ENCODE measurements at places on chromosomes 13 and 19. TPM values are rescaled to one million over a fixed set of nuclear protein-coding genes. Genes with fewer than 3 reads are reported as not detected.

GRCh38 chr19:51903192-51903591, 1.6 kb downstream of the ZNF649 start:
- DNase-seq = no peak

DNA sequence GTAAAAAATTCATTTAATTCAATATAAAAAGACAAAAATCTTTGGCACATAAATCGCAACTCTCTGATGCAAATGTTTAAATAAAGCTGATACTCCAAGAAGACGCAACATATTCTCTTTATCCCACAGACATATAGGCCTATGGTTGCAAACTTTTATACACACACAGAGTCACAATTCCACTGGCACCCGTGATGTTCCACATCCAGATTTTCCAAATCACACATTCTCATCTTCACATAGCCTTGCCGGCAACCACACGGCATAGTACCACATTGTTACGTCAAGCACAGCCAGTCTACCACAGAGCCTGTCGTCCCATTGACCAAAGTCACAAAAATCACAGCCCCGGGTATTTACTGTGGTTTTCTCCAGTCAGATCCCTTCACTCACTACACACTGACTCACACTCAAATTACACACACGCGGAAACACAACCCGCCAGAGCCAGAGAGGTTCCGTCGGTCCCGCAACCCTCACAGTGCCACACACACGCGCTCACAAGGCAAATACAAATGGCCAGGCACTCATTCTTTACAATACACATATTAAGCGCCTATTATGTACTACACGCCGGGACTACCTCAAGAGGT, 546 bp upstream of the ZNF546 start:
- DNase-seq = peak; percentile 62

DNA sequence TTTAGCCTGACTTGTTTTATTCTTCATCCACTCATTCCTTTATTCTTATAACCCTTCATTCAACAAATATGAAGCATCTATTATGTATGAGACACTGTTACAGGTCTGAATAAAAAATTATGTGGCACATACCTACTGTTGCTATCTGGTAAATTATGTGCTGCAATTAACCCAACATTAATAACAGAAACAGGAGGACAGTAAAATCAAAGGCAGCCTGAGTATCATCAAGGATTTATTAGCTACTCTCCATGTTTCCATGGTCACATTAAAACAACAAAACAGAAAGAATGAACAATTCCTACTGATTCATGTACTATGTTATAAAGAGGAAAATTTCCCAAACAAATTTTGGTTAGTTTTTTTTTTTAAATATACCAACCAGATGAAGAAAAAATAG, 43.9 kb downstream of the RAP2A start:
- DNase-seq = no peak

GRCh38 chr19:28631961-28632360, 581.0 kb downstream of the UQCRFS1 start:
- DNase-seq = no peak

- DNase-seq = no peak
Measured at GRCh38 chr19:5969476-5969875, 8.5 kb downstream of the RANBP3 start.

GRCh38 chr13:71218960-71219359, 648.0 kb downstream of the DACH1 start:
- DNase-seq = peak; percentile 12

The CEACAM7 gene
- total RNA-seq = not detected

DNA sequence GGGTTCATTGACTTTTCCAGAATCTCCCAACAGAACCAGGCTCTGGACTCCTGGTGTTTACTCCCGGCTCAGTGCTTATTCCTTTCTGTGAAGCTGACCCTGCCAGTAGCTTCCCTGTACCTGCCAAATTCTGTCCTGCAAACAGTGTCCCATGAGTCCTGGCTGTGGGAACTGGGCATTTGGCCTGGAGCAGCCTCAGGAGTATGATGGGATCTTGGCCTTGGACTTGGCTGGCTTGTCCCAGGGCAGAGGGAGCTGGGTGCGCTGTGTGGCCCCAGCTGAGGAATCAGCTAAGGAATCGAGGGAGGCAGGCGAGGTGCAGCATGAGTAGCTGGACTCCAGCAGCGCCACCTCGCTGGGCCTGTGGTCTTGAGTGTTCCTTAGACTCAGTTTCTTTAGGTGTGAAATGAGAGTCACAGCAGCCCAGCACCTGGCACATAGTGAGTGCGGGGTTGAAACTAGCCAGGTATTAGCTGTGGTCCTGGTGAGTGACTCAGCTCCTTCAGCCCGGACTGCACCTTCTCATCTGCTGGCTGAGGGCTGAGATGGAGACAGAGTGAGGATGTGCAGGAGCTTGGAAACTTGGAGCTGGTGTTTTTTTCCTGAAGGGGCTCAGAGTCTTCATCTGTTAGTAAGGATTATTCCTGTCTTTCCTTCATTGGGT, 10.4 kb downstream of the CLASRP start:
- no peak for DNase-seq

The SIGLEC6 gene
- not detected for total RNA-seq

- peak; percentile 34 for DNase-seq
Measured at GRCh38 chr13:74438901-74439300, 304.7 kb upstream of the KLF12 start.

The PSG7 gene
- not detected for total RNA-seq

DNA sequence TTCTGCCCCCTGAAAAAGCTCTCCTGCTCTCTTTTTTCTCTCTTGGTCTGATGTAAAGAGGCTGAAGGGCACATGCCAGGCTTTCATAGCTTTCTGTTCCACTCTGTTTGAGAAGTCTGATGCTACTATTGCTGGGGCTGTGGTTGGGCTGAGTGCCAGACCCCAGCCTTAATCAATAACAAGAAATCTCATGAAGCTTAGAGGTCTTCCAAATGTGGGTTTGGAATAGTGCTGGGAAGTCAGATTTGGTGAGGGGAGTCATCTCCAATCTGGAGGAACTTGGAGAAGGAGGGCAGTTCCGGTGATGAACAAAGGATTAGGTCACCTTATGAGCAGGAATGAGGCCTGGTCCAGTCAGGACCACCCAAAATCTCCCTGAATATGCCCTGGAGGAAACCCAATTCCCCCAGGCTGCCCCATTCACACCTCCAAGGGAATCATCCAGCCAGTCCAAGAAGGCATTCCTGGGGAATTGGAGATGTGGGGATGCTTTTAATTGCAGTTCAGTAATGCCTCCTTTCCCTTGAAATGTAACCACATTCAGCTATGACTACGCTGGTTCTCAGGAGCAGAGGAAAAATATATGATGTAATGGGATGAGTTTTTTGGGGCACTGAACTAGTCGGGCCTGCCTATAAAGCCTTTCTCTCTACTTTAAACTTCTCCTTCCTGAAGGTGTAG, 102.0 kb downstream of the STARD13 start:
- peak; percentile 42 for DNase-seq

DNA sequence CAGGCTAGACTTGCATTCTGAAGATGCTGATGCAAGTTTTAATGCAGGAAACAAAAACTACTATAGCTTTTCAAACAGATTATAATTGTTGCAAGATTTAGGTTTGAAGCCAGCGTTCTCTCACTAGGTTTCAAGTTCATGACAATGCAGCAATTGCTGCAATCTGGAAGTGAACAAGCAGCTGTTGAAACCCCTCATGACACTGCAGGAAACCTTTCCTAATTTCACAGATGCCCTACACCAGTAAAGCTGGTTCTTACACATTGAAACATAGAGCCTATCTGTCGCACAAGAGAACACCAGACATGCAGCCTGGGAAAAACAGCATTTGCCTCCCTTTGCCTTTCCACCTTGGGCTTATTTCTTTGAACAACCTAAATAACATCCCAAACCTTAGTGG, 1737.2 kb upstream of the MIR17HG start:
- DNase-seq = peak; percentile 3
